NCI-H524 (cell line): ENCODE measurements at places on chromosomes 2 and 18.

GRCh38 chr2:233287871-233288270, 19.7 kb upstream of the SAG start:
- DNase-seq = no peak

- no peak for DNase-seq
These were observed 13.1 kb downstream of the ELP2 start for GRCh38 chr18:36142751-36143150.

DNA sequence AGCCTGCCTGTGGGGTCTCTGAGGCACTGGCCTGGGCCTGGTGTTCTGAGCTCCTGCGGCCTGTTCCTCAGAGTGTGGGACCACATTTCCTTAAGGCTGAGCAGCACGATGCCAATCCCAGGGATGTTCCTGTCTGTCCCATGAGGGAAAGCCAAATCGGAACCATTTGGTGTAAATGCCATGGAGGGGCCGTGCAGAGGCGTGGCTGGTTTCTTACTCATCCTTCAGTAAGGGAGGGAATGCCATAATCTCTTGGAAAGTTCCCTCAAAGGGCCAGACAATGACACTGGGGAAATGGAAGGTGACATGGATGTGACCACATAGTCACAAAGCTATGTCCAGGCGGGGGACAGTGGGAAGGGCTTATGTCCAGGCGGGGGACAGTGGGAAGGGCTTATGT, 14.4 kb upstream of the PTMA start:
- DNase-seq = no peak

- no peak for DNase-seq
These were observed 1.6 kb upstream of the CEP192 start for GRCh38 chr18:12989397-12990122.

DNA sequence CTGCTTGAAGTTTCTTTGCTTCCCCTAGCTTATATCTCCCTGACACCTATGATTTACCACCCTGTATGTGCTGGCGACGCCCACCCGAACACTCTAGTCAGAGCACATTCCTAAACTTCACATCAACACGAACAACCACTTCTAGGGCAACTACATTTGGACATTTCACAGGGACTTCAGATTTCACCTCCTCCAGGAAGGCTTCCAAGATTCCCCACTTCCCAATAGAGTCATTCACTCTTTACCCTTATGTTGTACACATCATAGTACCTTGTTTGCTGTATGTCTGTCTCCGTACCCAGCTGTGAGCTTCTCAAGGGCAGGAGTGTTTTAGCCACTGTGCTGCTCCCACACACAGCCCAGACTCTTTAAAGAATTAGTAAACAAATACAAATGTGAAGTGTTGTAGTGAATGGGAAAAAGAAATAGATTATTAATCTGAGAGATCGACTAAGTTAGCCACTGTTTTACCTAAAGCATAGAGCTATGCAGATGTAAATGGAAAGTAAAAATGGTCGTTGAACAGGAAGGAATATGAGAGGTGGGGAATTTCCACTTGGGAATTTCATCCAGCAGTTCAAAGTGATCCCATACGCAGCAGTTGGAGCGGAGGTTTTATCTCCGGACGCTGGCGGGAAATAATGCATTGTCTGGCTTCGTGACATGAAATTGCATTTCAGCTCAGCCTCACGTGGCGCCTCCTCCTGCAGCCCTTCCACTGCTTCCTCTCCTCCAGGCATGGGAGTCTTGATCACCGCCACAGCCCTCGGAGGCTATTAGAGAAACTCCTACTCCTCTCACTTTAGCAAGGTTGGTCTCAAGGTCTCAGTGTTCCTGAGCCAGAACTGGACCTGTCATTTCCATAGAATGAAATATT, 233.4 kb upstream of the COPS8 start:
- no peak for DNase-seq

- no peak for DNase-seq
These were observed 4.8 kb upstream of the STARD7 start for GRCh38 chr2:96213379-96213778.

DNA sequence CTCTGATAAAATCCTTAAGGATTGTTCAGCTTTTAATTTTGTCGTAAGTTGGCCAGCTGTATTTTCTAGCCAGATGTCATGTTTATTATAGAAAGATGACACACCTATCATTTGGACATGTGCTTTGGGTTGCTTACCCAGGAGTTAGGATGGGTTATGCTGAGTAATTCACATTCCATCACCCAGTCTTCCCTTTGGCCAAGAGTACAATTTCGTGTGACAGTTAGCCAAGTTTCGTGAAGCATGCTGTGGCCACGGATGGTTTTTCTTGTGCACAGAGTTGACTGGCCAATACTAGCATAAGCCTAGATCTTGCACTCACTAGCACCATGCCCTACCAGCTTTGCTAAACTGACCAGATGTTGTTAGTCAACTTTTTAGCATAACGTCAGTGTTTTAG, 5.8 kb downstream of the MAPRE3 start:
- no peak for DNase-seq

- no peak for DNase-seq
These were observed 198.1 kb upstream of the SLC39A10 start for GRCh38 chr2:195458936-195459335.

- DNase-seq = no peak
These were observed 107.5 kb downstream of the TMEM163 start for GRCh38 chr2:134611316-134611715.

DNA sequence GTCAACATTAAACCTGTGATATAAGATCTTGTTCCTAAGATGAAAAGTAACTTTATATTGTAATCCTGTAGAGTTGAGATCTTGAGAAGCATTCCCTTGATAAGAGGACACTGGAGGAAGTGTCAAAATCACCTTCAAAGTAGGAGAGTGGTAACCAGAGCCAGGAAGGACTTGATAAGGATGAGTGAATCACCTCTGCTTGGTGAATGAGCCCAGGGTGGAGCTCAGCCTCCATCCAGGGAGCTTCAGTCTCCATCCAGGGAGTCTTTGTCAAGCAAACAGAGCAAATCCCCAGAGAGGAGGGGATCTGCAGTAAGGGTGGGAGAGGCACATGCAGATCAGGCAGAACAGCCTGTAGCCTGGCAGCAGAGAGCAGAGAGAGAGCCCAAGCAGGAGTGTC, 167.1 kb upstream of the SIX2 start:
- DNase-seq = no peak

GRCh38 chr18:44804033-44804432, 123.3 kb downstream of the SETBP1 start:
- DNase-seq = no peak

DNA sequence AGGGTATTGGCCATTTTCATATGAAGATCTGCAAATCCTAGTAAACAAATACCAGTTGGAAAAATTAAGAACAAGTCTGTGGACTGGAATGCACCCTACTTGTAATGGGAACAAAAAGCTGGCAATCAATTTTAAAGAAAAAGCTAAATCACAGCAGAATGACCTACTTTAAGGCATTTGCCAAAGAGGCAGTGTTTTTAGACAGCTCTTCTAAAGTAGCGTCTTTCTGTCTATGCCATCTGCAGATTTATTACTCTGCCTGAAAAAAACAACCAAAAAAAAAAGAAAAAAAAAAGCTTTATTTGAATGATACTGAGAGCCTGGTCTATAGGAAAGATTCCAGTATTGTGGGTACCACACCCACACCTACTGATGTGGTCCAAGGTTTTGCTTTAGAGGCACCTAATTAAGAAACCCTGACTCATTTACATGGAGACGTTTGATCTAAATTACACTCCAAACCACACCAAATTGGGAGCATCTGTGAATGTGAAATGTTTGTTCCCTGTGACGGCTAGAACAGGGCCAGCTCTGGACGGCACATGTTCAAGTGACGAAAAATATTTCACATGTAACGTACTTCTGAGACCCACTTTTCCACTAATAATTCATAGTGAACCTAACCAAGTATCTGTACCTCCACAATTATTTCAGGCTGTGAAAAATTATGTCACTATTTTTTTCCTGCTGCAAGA, 597.1 kb downstream of the ARHGAP15 start:
- DNase-seq = no peak

GRCh38 chr2:130185896-130186295, 3.8 kb downstream of the MZT2B start:
- DNase-seq = no peak

- peak; percentile 11 for DNase-seq
These were observed 885.3 kb upstream of the CELF4 start for GRCh38 chr18:38450876-38451275.

DNA sequence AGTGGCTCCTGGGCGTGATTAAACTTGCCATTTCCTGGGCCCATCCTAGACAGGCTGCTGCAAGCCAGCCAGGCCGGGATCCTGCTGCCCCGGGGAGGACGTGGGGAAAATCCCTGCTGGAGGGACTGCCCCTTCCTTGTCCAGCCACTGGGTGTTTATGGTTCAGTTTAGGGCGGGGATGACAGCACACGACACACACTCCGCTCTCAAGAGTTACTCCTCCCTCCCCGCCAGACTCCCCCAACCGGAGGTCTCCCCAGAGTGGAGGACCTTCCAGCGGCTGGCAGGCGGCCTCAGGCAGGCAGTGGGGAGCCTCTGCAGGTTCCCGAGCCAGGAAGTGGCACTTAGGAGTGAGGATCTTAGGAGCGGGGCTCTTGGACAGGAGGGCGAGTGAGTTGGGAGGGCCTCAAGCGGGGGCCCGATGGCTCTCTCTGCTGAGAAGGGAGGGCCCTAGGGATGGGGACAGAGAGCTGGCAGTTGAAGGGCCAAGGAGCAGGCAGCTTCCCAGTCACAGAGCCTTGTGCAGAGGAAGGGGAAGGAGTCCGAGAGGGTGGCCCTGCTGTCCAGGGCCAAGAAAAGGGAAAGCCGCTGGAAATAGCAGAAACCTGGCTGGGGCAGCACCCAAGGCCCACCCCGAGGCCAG, 5.7 kb upstream of the GPR35 start:
- no peak for DNase-seq

DNA sequence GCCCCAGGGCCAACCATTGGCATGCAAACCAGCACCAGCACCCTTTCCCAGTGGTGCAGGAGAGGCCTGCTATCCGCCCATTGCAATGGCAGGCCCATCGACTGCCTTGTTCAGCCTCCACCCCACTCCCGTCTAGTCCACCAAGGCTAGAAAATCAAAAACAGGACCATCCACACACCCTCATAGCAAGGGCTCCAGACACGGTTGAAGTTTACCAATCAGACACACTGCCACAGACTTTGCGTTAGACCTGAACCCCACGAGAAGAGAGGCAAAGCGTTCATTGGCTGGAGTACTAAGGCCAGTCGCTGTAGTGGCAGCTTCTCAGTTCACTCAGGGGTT, 95.3 kb upstream of the TEX51 start:
- no peak for DNase-seq

DNA sequence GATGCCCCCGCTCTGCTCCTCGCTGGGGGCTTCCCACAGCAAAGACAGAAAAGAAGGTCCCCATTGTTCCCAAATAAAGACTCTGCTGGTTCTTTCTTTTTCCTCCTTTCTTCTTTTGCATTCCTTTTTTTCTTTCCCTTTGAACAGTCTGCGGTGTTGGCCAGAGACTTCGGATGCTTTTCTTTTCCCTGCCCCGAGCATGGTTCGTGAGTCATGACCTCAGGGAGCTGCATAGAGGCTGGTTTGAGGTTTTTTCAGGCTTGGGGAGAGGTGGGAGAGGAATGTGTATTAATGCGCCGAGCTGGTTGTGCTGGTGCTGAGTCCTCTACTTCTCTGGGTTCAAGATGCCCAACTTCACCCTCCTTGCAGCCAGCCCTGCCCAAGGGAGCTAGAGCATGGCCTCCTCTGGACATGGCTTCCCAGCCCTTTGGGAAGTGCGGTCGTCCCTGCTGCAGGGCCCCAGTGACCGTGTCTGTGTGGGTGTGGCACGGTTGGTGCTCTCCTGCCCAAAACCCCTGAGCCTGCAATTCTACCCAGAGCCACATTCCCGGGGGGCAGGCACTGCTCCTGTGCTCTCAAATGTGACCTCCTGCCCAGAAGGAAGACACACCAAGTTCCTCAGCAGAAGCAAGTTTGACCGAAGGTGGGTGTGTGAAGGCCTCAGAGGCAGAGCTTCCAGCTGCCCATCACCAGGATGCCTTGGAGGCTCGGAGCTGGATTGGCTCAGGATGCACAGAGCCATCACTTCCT, 9.0 kb upstream of the ARHGEF4 start:
- no peak for DNase-seq

DNA sequence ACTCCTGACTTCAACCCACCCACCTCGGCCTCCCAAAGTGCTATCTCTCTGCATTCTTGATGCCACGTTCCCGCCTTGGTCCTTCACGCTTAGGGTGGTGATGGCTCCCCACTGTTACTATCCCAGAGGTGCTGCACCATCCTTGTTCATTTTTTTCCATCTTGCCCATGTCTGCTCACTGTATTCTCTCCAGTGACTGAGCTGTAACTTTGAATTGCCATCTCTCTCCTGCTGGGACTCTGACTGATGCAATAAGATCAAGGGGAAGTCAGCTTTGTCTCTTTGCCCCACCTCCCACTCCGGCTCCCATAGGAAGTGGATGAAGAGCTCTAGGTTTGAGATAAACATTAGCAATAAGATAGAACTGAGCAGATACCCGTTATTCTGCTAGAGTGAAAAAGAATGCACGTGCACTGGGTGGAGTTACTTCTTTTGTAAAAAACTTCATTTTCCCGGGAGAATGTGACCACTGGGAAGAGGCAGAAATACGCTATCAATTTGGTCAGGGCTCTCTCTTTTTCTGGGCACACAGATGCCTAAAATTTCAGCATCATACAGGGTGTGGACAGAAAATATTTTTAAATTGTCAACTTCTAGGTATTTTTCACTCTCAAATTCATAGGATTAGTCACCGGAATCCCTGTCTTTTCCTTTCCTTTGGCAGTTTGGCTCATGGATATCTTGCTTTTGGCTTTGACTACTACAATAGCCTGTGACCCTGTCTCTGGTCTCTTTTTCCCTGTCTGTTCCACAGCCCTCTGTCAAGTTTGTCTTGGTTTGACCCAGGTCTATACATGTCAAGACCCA, 105.4 kb downstream of the POLR1A start:
- no peak for DNase-seq

DNA sequence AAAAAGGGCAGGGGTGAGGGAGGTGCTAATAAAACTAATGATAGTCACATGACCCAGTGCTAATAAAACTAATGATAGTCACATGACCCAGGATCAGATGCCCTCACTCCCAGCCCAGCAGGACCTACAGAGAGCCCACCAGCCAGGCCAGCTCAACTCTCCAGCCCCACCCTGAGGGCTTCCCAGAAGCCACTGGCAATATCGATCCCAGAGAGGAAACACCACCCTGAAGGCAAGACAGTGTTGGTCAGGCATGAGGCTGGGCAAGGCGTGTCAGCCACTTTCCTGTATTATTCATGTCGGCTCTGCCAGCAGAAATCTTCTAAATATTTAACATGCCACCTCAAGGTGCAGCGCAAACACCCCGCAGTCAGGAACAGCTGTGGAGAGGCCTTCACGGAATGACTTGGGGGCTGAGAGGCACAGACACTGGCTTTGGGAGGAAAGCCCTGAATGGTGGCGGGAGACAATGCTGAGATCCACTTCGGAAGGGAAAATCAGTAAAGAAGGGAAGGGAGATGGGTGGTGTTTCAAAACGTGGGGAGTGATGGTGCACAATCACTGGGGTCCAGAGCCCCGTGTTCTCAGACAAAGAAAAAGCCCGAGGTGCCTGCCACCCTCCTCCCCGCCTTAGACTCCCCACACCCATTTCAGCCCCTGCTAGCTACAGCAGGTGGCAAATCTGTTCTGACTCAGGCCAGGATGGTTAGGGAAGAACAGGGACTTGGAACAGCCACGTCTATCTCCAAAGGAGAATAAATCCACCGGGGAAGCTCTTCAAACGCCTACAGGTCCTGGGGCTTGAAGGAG, 1.4 kb downstream of the REEP1 start:
- no peak for DNase-seq

- no peak for DNase-seq
These were observed 606.3 kb downstream of the METTL4 start for GRCh38 chr18:1965016-1965415.
